HAP-1 (cell line): ENCODE measurements at places on chromosomes 13 and 19.

DNA sequence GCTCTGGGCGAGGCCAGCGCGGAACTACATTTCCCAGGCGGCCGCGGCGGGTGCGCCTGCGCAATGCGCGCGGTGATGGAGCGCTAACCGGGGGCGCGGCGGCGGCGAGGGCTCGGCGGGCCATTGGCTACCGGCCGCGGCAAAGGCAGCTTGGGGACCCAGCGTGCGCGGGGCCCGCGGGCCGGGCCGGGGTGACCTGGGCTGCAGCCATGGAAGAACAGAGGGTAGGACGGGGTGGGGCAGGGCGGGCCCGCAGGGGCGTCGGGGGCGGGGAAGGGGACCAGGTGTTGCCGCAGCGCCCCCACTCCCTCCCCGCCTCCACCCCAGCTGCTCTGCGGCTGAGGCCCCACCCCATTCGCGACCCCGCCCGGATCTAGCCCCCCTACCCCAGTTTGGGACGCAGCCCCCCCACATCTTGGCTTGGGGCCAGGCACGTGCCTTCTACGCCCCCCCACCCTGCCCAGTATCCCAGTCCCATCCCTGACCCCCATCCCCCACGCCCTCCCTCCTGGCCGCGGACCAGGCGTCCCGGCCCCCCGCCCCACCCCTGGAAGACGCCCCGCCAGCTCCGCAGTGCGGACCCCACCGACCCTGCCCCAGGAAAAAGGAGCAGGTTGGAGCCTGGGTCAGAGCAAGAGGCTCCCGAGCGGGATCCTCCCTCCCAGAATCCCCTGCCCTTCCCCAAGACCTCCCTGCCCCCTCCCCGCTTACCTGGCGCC, at the start of gene FSD1:
Gene FSD1 (plus strand): TSS at position 61 of the 719 bp plus-strand sequence. CDS start 149 bp downstream, at position 210.
- DNase-seq: peak; percentile 88

- no peak for DNase-seq
Observed at GRCh38 chr19:55384131-55384919, at the start of gene TMEM238. Gene TMEM238, minus strand, starts transcription at chr19:55384292. Its CDS starts 33 bp downstream, at chr19:55384259.

GRCh38 chr13:113455384-113455783, 2.1 kb upstream of the ADPRHL1 start:
- no peak for DNase-seq

DNA sequence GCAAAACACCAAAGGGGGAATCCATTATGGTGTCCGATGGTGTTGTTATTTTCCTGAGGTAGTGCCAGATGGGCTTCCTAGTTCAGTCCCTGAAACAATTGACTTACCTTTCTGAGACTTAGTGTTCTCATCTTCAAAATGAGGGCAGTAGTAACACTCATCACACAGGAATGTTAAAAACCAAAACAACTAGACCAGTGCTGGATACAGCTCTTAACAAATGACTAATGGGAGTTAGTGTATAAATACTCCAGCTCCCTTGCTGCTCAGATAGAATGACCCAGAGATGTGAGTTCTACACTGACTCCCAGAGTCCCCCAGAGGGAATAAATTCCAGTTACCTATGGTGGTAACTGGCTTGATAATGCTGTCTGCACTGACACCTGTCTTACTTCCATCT, 49.9 kb downstream of the MBD3L2B start:
- no peak for DNase-seq

DNA sequence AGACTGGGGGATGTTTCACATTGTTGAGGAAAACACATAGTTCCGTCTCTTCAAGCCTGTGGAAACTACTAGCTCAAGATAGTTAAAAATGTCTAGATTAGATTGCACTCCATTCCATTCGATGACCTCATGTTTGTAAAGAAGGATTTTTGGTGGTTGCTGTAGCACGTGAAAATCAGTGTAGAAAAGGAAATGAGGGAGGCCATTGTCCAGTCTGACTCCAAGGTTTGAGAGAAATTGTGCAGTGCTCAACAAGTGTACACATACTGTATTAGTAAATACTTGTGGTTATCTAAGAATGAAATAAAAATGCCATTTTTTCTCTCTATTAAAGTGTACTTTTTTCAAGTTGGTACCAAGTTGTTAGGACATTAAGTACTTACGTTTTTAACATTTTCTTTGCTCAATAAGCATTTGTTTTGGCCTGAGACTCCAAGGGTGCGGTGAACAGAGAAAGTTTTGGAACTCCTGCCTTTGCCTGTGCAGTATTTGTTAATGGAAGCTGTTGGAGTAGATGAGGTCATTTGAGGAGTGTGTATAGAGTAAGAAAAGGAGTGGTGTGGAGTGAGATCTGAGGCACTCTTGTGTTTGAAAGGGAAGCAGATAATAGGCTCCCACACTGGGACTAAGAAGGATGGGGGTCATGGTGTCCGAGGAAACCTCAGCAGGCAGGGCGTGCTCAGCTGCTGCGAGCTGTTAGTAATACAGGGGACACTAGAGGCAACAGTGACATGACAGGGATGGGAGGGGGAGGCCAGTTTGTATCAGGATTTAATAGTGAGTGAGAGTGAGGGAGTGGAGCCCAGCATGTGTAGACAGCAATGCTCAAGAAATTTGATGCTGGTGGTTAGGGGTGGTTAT, 4.4 kb downstream of the WASF3 start:
- DNase-seq: no peak
